Stimulated activated CD4-positive, alpha-beta T cell treated with anti-CD3 and anti-CD28 coated beads, Interleukin-15, amount 100 ng/mL, for 1 hour (primary cell): ENCODE measurements at places on chromosomes 3 and 15.

DNA sequence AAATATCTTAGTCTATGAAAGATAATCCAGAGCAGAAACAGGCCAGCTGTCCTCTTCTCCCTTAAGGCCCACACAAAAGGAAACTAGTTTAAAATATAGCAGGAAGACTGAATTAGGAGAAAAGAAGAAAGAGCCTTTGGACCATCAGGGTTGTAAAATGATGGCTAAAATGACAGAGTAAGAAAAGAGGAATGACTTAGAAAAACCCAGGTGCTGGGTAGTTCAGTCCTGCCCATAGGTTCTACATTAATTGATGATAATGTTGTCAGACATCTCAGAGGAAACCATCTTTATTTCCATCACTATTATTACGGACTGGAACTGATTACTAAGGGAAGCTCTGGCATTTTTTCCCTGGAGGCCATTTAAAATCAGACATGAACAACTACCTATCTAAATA lies 142.8 kb upstream of the STT3B start:
- DNase-seq: no peak

DNA sequence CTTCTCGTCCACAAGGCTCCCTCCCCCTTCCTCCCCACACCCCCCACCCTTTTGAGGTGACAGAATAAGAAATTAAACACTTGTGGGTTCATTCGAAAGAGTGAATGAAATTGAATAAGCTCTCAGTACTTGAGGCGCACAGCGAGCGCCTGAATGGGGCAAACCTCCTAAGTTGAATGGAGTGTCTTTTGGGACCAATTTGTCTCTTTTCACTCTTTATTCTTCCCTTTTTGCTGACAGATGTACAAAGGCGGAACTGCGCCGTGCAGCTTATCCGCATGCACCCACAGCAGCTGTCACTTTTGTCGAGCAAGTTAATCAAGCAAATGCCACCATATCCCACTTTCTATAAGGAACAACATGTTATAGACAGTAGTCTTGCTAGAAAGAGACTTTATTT lies 47.9 kb upstream of the FEZF2 start:
- DNase-seq: no peak

DNA sequence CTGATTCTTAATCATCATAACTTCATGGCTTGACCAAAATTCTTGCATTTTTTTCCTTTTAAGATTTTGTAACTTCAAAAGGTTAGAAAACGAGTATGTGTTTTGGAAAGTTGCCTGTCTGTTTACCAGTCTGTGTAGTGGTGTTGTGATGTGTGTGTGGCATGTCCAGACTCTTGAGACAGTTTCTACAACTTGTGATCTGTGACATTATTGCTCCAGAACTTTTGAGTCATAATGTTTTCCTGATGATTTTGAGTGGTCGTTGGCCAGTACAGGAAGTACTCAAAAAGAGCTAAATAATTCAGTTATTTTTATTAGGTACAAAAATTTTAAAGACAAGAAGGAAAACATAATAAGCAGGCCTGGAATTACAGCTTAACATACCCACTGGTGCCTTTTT lies 229.0 kb upstream of the C2CD4B start:
- DNase-seq: no peak

DNA sequence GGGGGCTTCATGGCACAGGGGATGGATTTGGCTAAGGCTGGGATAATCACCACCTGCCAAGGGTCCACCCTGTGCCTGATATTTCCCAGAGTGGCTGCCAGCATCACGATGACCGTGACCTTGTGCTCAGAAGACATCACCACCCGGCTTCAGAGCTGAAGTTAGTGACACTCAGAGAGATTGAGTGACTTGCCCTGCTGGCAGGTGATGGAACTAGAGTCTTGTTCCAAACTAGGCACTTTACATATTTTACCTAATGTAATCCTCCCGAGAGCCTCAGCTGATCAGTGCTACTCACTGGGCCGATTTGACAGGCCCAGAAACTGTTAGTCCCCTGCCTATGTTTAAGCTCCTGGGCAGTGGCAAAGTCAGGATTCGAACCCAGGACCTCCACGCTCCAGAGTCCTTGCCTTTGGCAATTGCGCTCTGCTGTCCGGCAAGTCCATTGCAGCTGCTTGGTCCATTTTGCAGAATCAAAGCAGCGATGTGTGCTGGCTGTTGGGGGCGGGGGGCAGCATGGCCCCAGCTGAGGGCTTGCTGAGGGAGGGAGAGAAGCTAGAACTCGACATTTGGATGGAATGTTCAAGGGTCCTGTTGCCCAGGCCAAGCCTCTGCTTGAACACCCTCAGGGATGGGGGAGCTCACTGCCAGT lies 74.8 kb upstream of the GATA2 start:
- DNase-seq: no peak

DNA sequence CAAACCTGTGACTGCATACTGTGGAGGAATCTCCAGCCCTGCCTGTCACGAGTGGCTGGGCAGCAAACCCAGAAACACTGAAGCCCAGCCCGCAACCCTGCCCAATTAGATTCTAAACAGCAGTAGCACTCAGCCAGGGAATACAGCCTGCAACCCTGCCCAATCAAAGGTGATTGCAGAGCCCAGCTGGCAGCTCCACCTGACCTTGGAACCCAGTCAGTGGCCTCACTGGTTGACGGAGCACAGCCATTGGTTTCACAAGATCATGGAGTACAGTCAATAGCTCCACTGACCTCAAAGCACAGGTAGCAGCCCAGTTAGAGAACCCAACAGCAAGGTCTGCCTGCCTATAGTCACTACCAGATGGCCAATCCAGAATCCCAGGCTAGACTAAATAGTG lies 35.2 kb upstream of the MYLK start:
- no peak for DNase-seq

DNA sequence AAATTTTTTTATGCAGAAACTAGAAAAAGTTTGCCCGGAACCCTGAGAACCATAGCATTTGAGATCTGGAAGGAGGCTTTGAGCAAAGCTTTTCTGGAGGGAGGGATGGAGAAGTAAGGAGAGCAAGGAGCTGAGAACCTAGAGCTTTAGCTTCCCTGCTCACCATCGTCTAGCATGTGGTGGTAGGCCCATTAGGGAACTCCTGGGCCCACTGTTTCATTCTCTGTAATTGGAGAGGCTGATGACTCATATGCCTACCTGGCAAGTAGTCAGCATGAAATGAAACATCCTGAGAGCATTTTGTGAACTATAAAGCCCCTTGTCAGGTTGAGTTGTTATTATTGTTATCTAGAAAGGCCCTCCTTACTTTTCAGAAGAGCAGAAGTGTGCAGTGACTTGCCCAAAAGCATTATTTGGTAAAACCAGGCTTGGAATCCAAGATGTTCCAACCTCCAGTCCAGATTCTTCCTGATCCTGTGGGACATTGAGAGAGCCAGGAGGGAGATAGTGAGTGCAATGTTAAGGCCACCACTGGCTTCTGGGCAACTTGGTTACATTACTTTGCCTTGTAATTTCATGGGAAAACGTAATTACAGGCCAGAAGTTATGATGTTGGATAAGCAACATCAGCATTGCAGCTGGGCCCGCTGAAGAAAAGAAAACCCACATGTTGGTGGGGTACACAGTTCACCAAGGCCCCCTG lies 104.5 kb upstream of the BFSP2 start:
- DNase-seq: no peak

DNA sequence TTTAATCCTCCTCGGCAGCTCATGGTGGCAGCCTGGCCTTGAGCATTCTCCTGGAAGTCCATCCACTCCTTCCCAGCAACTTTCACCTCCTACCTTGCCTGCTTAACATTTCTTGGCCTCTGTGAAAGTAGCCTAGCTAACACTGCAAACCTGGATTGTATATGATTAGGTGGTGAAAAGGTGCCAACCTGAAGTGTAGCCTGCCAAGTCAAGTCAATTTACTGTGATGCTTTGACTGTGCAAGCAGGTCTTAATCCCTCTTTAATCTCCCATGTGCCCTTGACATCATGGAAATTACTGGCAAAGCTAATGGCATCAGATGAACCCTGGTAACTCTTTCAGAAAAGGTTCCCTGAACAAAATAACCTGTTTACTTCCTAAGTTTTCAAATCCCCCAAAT lies 169.7 kb upstream of the NR2F2 start:
- no peak for DNase-seq

- no peak for DNase-seq
Measured at GRCh38 chr3:77541203-77541922, 501.5 kb downstream of the ROBO2 start.

- no peak for DNase-seq
Measured at GRCh38 chr3:120437559-120437958, 13.2 kb downstream of the FSTL1 start.
